ENCODE measurements at places on chromosomes 2 and 18. TPM values are rescaled to one million over a fixed set of nuclear protein-coding genes. Genes with fewer than 3 reads are reported as not detected.

GRCh38 chr2:42127425-42128424 is 41.4 kb upstream of the EML4 start:
- no peak for DNase-seq

DNA sequence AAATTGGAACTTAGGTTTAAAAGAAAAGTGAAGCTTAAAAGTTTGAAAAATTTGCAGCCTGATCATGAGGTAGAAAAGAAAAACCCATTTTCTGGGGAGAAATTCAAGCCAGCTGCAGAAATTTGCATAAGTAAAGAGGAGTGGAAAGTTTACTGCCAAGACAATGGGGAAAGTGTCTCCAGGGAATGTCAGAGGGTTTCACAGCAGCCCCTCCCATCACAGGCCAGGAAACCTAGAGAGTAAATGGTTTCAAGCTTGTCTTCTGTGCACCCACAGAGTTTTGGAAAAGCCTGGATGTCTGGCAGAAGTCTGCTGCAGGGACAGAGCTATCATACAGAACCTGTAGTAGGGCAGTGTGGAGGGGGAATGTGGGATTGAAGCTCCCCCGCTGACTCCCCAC is 254.0 kb upstream of the FSIP2 start:
- no peak for DNase-seq

Gene FSIP2
- 1.6 TPM for polyA plus RNA-seq

GRCh38 chr18:23578891-23579653 is 7.2 kb downstream of the NPC1 start:
- no peak for DNase-seq

DNA sequence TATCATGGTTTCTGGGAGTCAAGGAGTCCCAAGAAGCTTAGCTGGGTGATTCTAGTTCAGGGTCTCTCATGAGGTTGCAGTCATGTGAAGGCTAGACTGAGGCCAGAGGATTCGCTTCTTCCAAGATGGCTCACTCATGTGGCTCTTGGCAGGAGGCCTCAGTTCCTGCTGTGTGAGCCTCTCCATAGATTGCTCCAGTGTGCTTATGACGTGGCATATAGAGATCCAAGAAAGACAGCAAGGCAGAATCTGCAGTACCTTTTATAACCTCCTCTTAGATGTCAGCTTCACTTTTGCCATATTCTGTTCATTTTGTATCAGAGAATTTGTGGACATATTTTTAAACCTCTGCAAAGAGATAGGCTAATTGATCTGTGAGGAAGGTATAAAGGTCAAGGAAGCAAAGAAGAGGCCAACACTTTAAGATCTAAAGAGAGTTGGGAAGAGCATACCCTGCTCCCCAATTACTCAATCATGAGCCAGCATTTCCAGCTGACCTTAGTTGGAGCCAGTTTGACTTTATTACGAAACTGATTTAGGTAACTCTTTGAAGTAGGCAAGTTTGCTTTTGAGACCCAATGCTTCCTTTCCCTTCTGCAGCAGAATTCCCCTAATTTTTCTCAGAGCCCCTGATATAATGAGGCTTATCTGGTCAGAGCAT is 134.7 kb downstream of the EML6 start:
- no peak for DNase-seq

Measured in muscle of arm (tissue), 14 donors.